ENCODE measurements at places on chromosomes 16 and 17. TPM values are rescaled to one million over a fixed set of nuclear protein-coding genes. Genes with fewer than 3 reads are reported as not detected.
A peak's percentile ranks its signal among the peaks of the same experiment; 100 is the strongest.

The TP53TG3 gene
- total RNA-seq = not detected

The KDM6B gene
- 7.8 TPM for total RNA-seq

The TP53TG3C gene
- not detected for total RNA-seq

The SPATA22 gene
- total RNA-seq = 0.36 TPM

The KRTAP4-1 gene
- not detected for total RNA-seq

The KIF2B gene
- not detected for total RNA-seq

The HEATR9 gene
- total RNA-seq = not detected

The TNFRSF13B gene
- total RNA-seq = not detected

The LPO gene
- not detected for total RNA-seq

The TEKT1 gene
- total RNA-seq = not detected

The PMP22 gene
- total RNA-seq = 350 TPM

The KRT15 gene
- total RNA-seq = not detected

DNA sequence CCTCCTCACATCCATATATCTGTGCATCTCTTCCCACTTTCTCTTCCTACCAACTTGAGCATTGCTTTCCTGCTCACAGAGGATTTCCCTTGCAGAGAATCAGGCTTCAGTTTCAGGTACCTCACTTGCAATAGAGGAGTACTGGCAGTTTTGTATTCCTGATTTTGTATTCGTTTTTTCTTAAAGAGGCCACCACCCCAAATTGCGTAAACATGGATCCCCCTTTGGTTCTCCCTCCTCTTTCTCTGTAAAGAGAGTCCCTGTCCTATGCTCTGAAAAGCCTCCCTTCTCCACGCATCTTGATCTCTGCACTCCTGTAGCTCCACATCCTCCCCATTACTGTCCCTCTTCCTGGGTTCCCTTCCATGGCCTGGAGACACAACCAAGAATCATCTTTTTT lies 32.2 kb downstream of the TEKT3 start:
- no peaks in the 10 kb centered on the region for H3K36me3 ChIP-seq
- no peaks in the 10 kb centered on the region for H3K27me3 ChIP-seq
- no peak overlapping the region for H3K4me3 ChIP-seq
- H3K27ac ChIP-seq = no peak overlapping the region

DNA sequence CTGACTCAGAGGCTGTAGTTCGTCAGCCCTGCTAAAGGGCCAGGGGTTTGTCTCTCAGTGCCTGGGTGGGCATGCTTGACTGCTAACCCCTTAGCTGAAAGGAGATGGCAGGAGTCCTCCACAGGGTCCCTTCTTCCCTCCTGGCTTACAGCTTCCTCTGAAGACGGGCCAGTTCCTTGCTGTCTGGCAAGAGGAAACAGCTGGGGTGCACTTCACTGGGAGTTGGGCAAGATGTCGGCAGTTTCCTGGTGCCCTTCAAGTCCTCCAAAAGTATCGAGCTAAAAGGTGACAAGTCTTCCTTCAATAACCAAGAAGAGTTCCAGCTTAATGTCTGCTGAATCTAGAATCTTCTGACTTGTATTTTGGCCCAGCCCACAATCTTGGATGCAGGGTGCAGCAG lies 23.4 kb downstream of the NUP85 start:
- H3K27ac ChIP-seq = peak overlapping the region; percentile 34
- H3K4me3 ChIP-seq = no peak overlapping the region
- H3K36me3 ChIP-seq = peaks cover 40% of the 10 kb centered on the region
- no peaks in the 10 kb centered on the region for H3K4me1 ChIP-seq

GRCh38 chr17:59837308-59838051 lies 55.3 kb downstream of the TUBD1 start:
- peak overlapping the region; percentile 60 for H3K4me3 ChIP-seq
- no peaks in the 10 kb centered on the region for H3K27me3 ChIP-seq
- no peaks in the 10 kb centered on the region for H3K4me1 ChIP-seq
- no peaks in the 10 kb centered on the region for H3K36me3 ChIP-seq
- DNase-seq = peak; percentile 89

DNA sequence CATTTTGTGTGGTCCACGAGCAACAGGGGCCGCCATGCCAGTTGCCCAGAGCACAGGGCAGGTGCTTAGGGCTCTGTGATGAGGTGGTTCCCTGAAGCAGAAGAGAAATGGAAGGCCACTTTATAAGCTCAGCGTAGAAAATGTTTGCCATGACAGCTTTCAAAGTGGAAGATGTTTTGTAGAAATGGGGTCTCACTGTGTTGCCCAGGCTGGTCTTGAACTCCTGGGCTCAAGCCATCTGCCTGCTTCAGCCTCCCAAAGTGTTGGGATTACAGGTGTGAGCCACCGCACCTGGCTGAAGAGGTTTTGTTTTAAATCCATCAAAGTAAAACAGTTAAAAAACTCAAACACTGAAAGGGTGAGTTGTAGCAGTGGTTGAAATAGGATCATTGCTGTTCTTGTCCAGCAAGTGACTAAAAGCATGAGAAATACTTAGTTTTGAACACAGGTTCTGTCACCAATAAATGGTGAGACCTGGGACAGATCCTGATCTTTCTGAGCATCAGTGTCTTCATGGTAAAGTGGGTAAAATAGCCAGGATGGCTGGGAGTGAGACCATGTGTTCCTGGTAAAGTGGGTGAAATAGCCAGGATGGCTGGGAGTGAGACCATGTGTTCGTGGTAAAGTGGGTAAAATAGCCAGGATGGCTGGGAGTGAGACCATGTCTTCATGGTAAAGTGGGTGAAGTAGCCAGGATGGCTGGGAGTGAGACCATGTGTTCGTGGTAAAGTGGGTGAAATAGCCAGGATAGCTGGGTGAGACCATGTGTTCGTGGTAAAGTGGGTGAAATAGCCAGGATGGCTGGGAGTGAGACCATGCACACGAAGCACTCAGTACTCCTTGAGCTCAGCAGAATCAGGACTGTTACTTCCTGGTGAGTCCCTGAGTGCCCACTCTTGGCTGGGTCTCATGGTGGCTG lies 46.0 kb downstream of the BANP start:
- H3K27ac ChIP-seq = no peak overlapping the region
- no peaks in the 10 kb centered on the region for H3K4me1 ChIP-seq
- H3K36me3 ChIP-seq = no peaks in the 10 kb centered on the region
- no peak overlapping the region for H3K4me3 ChIP-seq

DNA sequence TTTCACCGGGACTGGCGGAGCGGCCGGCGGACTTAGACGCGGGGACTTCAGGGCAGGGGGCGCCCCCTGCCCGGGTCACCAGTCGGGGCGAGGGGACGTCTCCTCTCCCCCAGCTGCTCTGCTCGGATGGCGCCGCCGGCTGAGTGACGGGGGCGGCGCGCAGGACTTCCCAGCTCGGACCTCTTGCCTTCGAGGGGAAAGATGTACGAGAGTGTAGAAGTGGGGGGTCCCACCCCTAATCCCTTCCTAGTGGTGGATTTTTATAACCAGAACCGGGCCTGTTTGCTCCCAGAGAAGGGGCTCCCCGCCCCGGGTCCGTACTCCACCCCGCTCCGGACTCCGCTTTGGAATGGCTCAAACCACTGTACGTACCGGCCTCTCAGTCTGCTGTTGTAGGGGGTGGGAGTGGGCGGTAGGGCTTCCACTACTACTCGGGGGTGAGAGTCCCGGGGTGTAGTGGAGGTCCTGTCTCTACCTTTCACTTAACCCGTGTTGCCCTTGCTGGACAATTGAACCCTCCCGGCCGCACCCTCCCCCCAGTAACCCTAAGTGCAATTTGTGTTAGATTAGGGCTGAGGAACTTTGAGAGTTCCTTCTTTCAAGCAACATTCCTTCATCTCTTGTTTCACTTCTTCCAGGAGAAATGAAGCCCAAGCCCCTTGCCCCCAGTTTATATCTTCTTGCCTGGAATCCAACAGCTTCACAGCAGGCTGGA lies 21.9 kb downstream of the GJD3 start:
- no peak for DNase-seq
- peak overlapping the region; percentile 83 for H3K4me3 ChIP-seq
- no peaks in the 10 kb centered on the region for H3K27me3 ChIP-seq
- peak overlapping the region; percentile 99 for H3K27ac ChIP-seq

GRCh38 chr16:11629071-11630030 lies 38.9 kb upstream of the SNN start:
- no peaks in the 10 kb centered on the region for H3K36me3 ChIP-seq
- no peaks in the 10 kb centered on the region for H3K27me3 ChIP-seq
- H3K27ac ChIP-seq = peak overlapping the region; percentile 57
- H3K4me1 ChIP-seq = peaks cover 19% of the 10 kb centered on the region
- no peak overlapping the region for H3K4me3 ChIP-seq
- peak; percentile 78 for DNase-seq

- no peak overlapping the region for H3K27ac ChIP-seq
- DNase-seq = no peak
- no peaks in the 10 kb centered on the region for H3K4me1 ChIP-seq
- H3K36me3 ChIP-seq = no peaks in the 10 kb centered on the region
- H3K27me3 ChIP-seq = no peaks in the 10 kb centered on the region
- no peak overlapping the region for H3K4me3 ChIP-seq
Measured at GRCh38 chr16:20774703-20775362, 11.0 kb downstream of the ACSM3 start.

DNA sequence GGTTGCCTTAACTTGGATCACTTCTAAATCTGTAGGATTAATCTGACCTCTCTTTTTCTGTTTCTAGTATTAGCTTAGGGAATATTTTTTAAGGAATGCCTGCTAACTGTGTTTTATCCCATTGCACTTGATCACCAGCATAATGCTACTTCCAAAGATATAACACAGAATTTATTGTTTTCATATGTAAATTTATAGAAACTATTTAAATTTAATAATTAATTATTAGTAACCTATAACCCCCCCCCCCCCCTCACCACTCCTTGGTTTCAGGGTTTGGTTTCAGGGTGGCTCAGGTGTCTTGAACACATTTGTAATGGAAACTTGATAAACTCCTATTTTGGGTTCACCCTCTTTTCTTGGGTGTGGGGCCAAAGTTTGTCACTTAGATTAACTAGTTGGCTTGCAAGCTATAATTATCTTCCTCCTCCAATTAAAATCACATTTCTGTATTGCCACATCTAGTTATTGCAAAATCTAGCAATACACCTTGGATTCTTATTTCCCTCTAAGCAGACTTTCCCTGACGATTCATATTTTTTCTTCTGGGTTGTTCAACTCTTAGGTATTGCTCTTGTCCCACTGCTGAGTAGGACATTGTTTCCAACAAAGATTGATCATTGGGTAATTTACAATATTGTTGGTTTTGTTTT lies 18.3 kb downstream of the KRT12 start:
- H3K27ac ChIP-seq = no peak overlapping the region
- H3K4me3 ChIP-seq = no peak overlapping the region
- H3K27me3 ChIP-seq = no peaks in the 10 kb centered on the region

DNA sequence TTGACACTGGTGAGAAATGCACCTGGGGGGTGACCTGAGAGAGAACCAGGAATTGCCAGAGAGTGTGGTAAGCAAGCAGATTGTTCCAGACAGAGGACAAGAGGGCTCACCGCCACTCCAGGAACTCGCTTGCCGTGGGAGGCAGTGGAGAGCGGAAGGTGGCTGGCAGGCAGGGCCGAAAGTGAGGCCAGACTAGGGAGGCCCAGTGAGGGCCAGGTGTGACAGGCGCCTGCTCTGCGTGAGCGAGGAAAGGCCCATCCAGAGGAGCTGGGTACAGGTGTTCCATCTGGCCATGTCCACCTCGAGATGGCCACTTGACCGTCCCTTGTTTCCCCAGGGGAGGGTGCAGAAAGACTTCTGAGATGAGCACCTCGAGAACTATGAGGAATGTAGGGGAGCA lies 11.9 kb upstream of the MYO15B start:
- H3K4me1 ChIP-seq = no peaks in the 10 kb centered on the region
- H3K27me3 ChIP-seq = no peaks in the 10 kb centered on the region

DNA sequence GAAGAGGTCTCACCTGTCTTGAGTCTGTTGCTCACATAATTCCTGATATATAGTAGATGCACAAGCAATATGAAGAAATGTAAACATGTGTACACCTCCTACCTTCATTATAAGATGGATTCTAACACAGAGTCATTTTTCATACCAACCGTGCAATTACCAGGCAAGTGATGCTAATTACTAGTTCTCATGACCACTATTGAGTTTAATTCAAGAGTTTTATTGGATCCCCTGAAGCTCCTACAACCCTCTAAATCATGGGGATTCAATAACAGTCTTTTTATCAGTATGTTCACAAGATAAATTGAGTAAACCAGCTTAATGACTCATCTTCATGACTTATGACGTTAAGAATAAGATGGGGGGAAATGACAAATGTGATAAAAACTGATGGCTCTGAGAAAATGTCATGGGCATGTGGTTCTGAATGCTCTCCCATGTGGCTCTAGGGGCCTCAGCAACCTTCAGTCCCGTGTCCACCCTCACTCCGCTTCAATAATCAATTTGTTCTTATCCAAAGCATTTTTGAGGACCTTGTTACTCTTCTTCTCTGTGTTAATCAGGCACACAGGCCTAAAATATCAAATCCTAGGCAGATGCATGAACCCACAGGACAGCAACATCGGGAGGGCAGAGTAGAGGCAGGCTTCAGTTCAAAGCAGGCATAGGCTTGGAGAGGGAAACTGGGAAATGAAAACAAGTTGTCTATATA lies 42.8 kb downstream of the PRAC1 start:
- no peak for DNase-seq
- H3K4me1 ChIP-seq = peaks cover 7% of the 10 kb centered on the region
- peaks cover 3% of the 10 kb centered on the region for H3K27me3 ChIP-seq
- no peak overlapping the region for H3K4me3 ChIP-seq
- H3K36me3 ChIP-seq = no peaks in the 10 kb centered on the region

DNA sequence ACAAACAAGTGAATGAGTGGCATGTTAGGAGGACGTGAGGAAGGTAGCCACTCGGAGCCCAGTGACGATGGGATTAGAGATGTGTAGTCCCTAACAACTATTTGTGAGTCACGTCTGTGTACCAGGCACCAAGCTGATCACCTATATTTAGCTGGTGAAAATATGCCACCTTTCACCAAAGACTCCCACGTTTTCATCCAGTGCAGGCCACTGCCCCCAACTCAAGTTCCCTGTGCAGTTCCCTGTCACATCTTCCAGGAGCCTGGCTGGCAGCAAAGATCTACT lies 67.2 kb downstream of the TOM1L2 start:
- H3K36me3 ChIP-seq = no peaks in the 10 kb centered on the region
- H3K4me3 ChIP-seq = no peak overlapping the region
- H3K4me1 ChIP-seq = peaks cover 32% of the 10 kb centered on the region
- no peaks in the 10 kb centered on the region for H3K27me3 ChIP-seq
- DNase-seq = peak; percentile 36

Measured in sigmoid colon (tissue), 7 donors.